GM13976 (cell line): ENCODE measurements at places on chromosomes 7 and 10.

- DNase-seq = no peak
Measured at GRCh38 chr10:42691361-42692120, 53.2 kb upstream of the ZNF33B start.

- no peak for DNase-seq
Measured at GRCh38 chr7:4072161-4072925, 609.8 kb upstream of the FOXK1 start.

GRCh38 chr7:109713366-109713765 lies 1143.7 kb downstream of the DNAJB9 start:
- no peak for DNase-seq

DNA sequence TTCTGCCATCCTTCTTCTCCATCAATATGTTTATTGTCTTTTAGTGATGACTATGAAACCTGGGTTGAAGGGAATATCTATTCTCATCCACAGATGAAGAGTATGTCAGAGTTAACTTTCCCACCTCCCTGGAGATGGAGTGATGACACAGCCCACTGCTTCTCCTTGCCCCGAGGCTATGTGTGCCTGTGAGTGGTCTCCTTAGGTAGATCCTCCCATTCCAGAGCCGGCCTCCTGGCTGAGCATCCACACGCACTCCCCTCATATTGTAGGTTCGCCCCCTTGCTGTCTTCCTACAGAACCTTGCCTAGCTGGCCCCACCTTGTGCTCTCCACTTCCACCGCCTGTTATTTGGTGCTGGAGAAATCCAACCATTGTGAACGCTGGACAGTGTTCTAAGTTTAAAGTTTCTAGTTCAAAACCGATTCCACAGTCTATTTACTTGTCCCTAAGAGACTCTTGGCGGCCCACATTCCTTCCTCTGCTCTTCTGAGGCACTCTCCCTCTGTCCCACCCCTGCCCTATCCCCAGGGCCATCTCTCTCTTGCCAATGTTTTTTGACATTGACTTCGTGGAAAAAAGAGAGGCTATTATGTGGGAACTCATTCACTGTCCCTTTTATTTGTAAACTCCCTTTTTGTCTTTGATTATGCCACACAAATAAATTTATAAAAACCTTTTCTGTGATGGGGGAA lies 168.0 kb downstream of the ZNF438 start:
- no peak for DNase-seq

DNA sequence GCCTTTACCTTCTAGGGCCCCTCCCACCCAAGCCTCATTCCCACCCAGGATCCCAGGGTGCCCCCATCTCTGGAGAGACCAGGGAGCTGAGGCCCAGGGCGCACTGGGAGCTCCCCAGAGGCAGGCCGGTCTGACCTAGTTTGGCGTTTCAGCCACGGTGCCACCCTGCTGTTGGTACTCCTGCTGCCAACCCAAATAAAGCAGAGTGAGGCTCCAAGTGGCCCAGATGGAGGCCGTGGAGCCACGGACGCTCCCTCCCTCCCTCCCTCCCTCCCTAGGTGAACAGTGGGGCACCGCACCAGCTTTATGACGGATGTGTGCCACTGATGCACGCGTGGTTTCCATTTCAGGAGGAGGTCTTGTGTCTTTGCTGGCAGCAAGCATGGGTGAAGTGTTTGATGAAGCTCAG lies 1.8 kb downstream of the INPP5A start:
- DNase-seq = no peak

- DNase-seq = no peak
Measured at GRCh38 chr10:102831322-102832071, 5.7 kb downstream of the CYP17A1 start.

- DNase-seq = no peak
Measured at GRCh38 chr7:19113855-19114550, 3.4 kb downstream of the TWIST1 start.

DNA sequence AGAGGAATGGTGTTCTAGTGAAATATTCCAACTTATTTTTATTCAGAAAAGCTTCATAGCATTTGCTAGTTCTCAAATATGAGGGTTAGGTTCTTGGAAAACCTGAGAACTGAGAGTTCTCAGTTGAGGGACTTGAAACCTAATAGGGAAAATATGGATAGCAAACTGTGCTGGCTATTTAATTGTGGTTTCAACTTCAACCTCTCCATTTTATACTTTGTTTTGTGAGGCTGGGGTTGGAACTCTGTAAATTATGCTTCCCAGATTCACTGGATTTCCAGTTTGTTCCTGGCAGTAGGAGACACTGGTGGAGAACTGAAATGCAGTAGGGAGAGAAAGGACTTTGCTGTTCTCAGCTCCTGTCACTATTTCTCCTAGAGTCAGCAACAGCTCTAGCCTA lies 52.7 kb downstream of the CDK14 start:
- no peak for DNase-seq

- DNase-seq = no peak
Measured at GRCh38 chr7:157627646-157628045, 290.8 kb downstream of the DNAJB6 start.
